ENCODE measurements at places on chromosomes 5 and 9.

GRCh38 chr5:142881076-142881783, 111.1 kb downstream of the ARHGAP26 start:
- DNase-seq = no peak

DNA sequence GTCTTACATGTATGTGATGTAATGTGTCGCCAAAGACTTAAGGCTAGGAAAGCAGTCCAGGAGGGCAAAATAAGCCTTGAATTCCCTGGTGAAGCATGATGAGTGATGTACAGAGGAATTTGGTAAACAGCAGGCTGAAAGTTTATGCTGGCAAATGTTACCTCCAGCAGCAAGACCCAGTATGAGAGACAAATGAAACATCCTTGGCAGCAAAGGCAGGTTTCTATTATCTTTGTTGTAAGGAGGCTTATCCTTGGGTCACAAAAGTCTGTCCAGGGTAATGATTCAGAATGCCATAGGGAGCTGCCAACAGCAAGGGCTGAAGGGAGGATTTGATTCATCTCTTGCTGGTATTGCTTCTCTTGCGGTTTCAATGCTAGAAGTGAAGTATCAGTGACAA, 75.9 kb upstream of the HTR4 start:
- DNase-seq = no peak

DNA sequence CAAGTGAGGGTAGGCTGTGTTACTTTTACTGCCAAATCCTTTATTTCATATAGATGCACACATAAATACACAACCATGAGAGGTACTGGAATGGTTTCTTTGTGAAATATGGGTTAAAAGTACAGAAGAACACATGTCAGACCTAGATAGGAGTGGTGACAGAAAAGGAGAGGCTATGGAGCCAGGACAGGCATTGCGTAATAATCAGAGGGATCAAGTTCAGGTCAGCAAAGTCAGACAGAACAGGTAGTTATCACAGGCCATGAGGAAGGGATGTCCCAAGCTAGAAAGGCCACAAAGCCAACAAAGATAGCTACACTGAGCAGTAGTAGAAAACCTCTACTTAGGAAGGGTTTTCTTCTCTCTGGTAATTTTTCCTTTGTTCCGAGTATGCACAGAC, 272.6 kb downstream of the KCNN2 start:
- DNase-seq = no peak

DNA sequence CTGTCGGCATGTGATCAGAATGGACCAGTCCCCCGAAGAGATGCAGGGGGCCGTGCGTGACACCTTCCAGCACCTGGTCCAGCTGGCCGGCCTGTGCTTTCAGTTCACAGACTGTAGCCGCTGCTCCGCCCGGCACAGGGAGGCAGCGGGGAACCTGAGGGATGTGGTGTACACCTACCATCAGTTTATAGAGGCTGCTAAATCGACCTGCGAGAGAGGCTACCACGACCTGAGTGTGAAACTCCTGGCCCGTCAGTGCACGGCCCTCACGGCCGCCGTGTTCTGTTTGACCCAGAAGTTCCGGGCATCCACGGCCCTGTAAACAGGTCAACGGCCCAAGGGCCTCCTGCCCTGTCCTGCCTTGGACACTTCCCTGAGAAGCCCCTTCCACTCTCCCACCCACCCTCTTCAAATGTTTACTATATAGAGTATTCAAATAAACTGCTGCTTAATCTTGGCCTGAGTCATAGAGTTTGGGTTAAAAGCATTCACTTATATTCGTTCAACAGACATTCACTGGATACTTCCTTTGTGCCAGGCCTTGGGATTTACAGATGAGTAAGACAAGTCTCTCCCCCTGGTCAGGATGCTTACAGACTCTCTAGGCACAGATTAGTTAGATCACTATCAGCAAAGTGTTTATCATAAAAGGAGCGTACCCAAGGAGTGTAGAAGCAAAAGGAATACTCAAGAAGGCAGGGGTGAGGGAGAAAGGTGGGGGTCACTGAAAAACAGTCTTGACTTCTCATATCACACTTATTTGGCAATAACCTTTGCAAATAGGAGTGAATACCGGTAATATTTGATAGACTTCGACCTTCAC, 6.9 kb upstream of the TRMT10B start:
- no peak for DNase-seq

GRCh38 chr9:89029788-89030187, 38.5 kb downstream of the S1PR3 start:
- DNase-seq = no peak

- DNase-seq = no peak
Observed at GRCh38 chr5:123814801-123815470, 303.0 kb downstream of the CSNK1G3 start.
